ENCODE measurements at places on chromosomes 3 and 15. TPM values are rescaled to one million over a fixed set of nuclear protein-coding genes. Genes with fewer than 3 reads are reported as not detected.

GRCh38 chr3:33722191-33722590 is 4.1 kb upstream of the CLASP2 start:
- no peak for DNase-seq

- DNase-seq = no peak
Observed at GRCh38 chr15:78620021-78620526, 722 bp downstream of the CHRNA3 start.

DNA sequence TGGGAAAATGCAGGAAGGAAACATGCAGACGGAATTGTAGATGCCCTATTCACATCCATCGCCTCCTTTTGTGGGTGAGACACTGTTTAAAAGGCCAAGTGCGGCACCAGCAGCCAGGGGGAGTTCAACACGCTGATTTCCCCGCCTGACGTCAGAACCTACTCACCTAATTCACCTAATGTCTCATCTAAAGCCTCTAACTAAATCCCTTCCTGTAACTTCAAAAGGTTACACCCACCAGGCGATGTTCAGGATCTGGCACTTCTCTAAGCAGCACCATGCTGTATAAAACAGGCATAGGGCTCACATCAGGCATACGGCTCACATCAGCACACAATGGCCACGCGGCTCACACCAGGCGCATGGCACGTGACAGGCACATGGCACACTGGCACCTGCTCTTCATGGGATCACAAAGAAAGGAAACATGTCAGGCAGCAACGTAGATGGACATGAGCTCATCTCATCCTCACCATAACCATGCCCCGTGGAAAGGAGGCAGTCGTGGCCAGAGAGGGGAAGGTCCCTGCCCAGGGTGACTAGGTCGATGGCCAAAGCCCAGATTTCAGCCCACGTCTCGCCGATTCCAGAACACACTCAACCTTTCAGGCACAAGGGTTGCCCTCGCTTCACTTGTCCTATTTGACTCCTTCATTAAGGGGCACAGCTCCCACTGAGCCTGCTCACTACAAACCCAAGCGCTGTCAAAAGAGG is 21.7 kb downstream of the XXYLT1 start:
- no peak for DNase-seq

The TMIE gene
- 1.0 TPM for polyA plus RNA-seq

The SCAMP5 gene
- 19.4 TPM for polyA plus RNA-seq

The DTX3L gene
- polyA plus RNA-seq = 12.8 TPM

- DNase-seq = peak; percentile 6
Observed at GRCh38 chr3:28476194-28476593, 127.6 kb upstream of the AZI2 start.

DNA sequence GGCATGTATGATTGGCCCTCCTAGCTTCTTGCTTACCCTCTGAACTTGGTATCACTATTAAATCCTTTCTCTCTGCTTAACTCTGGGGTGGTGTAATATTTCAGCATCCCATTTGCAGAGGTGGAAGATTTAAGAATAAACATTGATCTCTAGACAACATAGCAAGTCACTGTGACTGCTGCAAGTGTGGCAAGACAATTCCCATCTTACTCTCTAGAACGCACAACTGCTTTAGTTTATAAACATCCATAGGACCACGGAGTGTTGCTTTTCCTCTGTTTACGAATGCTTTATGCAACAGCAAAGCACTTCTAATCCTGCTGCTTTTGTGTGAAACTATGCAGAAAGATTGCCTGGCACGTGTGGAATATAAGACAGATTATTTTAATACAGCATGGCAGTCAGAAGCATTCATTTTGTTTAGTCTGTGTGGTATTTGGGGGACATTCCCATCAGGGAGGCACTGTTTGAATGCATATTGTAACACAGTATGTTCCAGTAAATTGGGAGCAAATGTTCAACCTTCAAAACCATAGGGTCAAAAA is 338.9 kb upstream of the TMCO5A start:
- no peak for DNase-seq

GRCh38 chr15:67882487-67883233 is 42.8 kb upstream of the RNU6-1 start:
- no peak for DNase-seq

Data from urinary bladder (tissue), 4 donors.